Nucleus accumbens (tissue), 56 donors: ENCODE measurements at places on chromosomes 2 and 18.

DNA sequence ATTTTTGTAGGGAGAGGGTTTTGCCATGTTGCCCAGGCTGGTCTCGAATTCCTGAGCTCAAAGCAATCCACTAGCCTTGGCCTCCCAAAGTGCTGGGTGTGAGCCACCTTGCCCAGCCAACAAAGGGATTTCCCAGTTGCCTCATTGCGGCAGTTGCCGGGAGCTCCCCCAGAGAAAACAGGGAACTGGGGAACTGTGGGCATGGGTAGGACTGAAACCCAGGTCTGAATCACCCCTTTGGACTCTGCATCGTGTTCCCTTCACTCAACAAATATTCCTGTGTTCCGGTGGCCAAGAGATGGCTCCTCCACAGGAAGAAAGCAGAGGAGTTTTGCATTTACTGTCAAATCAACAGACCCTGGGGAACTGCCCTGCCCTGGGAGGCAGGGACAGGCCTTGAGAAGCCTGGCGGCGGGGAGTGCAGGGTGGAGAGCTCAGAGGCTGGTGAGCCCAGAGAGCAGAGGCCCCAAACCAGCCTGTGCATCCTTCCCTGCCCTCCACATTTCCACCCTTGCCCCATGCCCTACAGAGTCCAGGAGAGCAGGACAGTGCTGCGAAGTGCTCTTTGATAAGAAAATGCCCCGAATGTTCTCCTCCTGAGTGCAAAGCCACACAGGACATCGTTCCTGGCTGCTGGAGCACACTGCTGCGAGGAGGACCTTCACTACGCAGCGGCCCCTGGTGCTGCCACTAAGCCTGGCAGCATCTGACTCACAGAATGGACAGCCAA lies 24.9 kb downstream of the MYO7B start:
- no peak for DNase-seq

DNA sequence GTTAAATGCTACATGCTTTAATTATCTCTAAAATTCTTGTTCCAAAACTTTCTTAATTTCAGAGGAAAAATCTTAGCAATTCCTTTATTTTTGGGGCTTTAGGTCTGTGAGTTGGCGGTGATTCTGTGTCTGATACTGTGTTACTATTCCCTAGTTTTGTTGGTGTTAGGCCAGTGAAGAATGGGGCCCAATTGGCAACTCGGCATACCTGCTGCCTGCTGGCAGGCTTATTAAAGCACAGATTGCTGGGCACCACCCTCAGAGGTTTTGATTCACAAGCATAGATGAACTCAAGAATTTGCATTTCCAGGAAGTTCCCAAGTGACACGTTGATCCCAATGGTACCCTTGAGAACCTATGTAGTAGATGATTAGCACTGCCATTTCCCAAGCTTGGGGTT lies 101.6 kb downstream of the OSBPL6 start:
- DNase-seq: no peak

- no peak for DNase-seq
Observed at GRCh38 chr2:207091928-207092327, 73.8 kb downstream of the KLF7 start.

DNA sequence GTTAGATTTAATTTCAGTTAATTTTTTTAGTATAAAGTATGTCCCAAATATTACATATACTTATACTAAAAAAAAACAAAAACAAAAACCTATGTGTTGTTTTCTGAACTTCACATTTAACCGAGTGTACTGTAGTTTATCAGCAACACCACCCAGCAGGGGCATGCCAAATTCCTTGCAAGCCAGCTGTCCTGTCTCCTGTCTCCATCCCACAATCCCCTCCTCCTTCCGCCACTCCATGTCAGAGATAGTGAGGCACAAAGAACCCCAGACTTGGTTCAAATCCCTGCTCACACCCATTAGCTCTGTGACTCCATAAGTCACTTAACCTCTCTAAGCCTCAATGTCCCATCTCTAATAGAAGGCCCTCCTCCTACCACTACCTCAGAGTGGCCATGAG lies 9.4 kb downstream of the CHST10 start:
- DNase-seq: no peak

DNA sequence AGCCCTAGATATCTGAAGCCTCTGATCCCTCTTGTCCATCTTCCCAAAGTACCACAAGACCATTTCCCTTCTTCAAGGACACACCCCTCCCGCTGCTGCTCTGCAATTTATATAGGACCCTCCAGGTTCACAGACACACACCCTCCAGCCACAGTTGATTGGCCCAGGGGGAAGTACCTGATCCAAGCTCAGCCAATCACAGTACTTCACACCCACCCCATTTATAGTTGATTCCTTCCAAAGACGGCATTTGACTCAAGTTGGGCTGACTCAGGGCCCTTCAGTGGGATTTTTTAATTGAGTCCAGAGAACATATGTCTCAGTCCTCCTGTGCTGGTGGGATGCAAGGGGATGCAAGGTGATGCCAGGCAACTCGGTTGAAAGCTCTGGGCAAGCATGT lies 59.2 kb downstream of the GYPC start:
- no peak for DNase-seq

GRCh38 chr2:217615171-217615570 lies 387.6 kb downstream of the TNS1 start:
- no peak for DNase-seq

DNA sequence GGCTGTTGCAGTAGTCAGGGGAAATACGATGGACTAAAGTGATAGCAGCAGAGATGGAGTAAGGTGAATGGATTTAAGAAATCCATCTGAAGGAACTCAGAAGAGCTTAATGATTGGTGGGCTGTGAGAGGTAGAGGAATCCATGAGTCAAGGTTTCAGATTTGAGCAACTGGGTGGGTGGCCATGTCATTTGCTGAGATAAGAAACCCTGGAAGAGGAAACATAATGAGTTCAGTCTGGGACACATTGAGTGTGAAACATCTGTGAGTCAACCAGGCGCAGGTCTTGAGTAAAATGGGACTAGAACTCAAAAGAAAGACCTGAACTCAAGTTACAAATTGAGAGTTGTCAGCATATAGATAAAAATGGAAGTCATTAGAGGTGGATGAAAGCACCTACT lies 19.7 kb upstream of the ASNSD1 start:
- no peak for DNase-seq

DNA sequence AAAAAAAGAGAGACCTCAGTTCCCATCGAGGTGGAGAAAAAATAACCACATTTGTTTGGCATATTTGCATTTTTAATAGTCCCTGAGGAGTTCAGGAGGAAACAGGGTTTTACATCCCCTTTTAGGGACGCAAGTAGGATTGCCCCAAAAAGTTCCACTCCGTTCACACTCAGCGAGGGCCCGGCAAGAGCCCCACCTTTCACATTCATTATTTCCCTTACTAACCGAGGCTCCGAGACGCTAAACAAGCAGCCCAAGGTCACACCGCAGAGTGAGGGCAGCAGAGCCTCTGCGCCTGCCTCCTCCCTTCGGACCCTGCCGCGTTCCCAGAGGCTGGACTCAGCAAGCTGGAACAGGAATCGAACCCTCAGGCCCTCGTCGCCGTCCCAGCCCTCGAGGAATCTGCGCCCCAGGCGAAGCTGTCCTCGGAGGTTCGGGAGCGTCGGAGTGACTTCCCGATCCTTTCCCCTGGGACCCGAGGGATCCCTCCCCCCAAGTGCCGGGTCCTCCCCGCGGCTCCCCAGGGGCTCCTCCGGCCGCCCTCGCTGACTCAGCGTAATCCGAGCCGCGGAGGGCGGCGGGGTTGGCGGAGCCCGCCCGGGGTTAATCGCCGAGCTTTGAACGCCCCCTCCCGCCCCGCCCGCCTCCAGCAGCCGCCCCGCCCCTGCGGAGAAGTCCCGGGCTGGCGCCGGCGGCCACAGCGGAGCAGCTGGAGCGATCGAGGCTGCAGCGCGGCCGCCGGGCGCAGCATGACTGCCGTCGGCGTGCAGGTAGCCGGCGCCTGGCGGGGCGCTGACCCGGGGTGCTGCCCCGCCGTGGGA lies at the start of gene TMEM37:
Gene TMEM37, plus strand, starts transcription at position 700 of the 821 bp plus-strand sequence. Its CDS starts 50 bp downstream, at position 750.
- DNase-seq: no peak

- peak; percentile 22 for DNase-seq
Observed at GRCh38 chr18:75203416-75204268, 5.3 kb downstream of the PTGR3 start.

DNA sequence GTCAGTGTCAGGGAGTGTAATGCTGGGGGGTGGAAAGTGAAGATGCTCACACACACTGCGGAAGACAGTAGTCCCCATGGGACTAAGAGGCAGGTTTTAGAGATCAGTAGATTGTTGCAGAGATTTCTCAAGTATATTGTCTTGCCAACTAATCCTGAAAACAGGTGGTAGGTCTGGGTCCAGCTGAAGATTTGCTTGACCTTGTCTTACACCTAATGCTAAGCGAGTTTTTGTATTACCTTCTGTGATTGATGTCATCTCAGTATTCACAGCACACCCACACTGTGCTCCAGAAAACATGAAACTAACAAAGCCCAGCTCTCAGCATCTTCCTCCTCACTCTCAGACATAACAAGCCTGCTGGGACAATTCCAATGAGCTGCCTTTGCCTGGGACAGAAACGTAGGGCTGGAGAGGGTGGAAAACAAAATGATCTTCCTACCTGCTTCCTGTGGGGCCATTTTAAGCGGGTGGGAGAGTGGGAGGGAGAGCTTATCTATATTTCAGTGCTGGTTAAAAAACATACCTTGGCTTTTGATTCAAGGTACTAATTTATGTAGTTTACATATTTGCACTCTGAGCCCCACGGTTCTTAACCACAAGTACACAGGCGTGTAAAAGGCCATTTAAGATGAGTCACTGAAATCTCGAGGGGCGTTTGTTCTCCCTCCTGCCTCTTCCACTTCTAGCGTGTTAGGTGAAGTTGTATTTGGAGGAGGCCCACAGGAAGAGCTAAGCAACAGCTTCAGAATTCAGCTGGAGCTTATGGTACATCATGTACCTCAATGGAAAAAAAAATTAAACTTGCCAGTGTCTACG lies 23.1 kb upstream of the RBMS1 start:
- no peak for DNase-seq

- no peak for DNase-seq
Observed at GRCh38 chr2:40512256-40512655, 60.4 kb upstream of the SLC8A1 start.

GRCh38 chr2:97965116-97965515 lies 30.6 kb downstream of the TMEM131 start:
- DNase-seq: no peak

- DNase-seq: no peak
Observed at GRCh38 chr18:10216791-10217190, 237.6 kb upstream of the APCDD1 start.

DNA sequence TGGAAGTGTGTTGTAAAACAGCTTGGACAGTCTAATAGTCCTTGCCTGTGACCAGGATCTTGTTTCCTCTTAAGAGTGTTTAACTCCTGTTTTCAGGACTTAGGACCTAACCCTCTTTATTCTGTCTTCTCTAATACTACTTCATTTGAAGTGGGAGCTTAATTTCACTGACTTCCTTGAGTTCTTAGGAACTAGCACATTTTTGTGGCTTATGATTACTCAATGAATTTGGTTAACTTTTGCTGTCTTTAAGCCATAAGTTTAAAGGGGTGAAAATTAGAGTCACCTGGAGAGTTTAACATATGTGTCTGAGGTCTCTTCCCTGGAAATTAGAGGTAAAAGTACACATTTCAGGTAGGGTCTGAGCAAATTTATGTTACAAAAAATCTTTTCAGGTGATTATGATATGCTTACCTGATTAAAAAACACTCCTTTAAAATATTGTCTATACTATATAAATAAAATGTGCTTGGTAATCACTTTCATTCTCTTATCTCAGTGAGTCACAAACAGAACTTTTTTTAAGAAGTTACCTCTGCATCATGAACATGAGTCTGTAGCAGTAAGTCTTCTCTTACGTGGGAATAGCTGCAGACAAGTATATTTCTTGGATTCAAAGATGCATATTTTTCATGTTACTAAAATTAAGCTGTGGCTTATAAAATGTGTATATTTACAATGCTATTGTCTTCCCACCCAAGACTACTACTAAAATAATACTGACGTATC lies 52.7 kb downstream of the ATP9B start:
- DNase-seq: no peak

GRCh38 chr2:24970483-24971285 lies 1.1 kb downstream of the DNAJC27 start:
- no peak for DNase-seq

DNA sequence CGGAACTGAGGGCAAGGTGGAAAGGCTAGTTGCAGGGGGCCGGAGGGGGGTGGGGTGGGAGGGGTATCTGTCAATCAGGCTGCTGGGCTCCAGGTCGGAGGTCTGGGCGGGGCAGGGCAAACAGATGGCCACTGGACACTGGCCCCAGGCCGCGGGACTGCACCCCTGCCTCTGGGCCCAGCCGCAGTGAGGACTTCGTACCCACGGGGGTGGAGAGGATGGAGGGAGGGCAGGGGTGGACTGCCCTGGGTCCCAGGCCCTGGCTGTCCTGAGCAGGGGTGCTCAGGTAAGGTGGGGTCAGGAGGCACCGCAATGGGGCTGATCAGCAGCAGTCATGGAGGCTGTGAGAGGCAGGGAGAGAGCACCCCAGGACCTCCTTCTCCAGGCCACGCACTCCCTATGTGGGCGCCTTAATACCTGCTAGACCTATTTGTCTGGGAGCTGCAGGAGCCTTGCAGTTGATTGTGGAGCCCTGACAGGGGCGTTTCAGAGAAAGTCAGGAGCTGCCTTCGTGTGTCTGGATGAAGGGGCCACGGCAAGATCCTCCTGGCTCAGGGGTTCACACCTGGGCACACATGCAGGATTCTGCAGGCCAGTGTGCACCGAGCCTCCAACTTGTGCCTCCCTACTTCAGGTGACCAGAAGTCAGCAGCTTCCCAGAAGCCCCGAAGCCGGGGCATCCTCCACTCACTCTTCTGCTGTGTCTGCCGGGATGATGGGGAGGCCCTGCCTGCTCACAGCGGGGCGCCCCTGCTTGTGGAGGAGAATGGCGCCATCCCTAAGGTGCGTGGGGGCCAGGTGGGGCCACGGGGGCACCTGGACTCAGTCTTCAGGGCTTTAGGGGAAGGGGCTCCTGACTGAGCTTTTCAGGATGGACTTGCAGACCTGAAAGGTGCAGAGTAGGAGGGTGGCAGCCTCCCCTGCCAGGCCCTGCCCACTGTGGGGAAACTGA lies 1.5 kb downstream of the CTDSP1 start:
- no peak for DNase-seq
